ENCODE measurements at places on chromosomes 6 and 20.

GRCh38 chr6:66328200-66328599 is 621.2 kb upstream of the EYS start:
- no peak for DNase-seq

- no peak for DNase-seq
Measured at GRCh38 chr6:144156338-144156737, 6.0 kb downstream of the STX11 start.

GRCh38 chr6:68754681-68755213 is 119.7 kb downstream of the ADGRB3 start:
- DNase-seq = no peak

DNA sequence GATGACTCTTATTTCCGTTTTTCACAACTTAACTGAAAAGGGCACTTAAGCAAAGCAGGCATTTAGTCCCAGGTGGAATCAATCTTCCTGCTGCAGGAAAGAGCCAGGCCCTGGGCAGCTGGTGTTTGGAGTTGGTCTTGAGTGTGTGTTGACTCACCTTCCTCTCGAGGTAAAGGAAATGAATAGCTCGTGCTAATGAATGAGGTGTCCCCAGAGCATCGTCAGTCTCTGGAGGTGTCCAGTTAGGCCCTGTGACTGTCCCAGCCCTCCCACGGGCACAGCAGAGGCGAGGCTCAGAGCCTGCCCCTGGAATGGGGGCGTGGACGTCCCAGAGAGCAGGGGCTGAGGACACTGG is 277.7 kb downstream of the NRN1 start:
- DNase-seq = no peak

- DNase-seq = no peak
Measured at GRCh38 chr6:138977646-138978167, 10.3 kb downstream of the REPS1 start.

GRCh38 chr6:13074415-13075140 is 253.8 kb downstream of the TBC1D7 start:
- no peak for DNase-seq

DNA sequence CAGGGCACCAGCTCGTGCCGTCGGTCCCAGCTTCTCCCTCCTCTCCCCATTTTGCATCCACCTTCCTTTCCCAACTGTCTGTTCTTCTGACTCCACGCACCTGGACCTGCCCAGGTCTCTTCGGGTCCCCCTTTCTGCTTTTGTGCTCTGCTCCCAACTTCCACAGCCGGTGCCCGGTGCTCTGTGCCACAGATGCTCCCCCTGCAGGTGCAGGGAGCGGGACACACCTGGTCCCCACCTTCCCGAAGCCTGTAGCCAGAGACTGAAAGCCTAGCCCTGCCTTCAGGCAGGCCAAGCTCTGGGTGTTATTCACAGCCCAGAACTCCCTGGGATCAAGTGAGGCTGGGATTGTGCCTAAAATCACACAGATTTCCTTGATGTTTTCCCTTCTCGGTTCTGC is 24.6 kb upstream of the BMP7 start:
- DNase-seq = no peak

DNA sequence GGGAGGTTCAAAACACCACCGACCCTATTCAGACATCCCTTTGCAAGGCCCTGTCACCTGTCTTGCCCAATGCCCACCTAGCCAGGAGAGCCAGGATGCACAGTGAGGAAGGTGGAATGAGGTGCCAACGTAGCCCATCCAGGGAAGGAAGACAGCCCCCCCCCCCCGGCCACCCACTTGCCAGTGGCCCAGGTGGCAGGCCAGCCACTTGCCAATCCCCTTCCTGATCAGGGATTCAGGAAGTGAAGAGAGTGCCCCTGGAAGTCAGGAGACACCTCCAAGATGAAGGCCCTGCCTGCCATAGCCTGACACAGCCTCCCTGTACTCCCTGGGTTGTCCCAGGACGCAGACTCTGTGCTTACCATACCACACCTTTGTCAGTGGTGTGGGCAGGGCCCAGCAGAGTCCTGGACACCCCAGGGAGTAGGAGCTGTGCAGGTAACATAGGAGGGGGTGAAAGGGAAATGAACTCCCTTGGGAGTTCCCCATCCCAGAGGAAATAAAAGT is 54.7 kb downstream of the MRPL14 start:
- no peak for DNase-seq

GRCh38 chr6:33694401-33694931 is 17.0 kb downstream of the UQCC2 start:
- DNase-seq = peak; percentile 87

DNA sequence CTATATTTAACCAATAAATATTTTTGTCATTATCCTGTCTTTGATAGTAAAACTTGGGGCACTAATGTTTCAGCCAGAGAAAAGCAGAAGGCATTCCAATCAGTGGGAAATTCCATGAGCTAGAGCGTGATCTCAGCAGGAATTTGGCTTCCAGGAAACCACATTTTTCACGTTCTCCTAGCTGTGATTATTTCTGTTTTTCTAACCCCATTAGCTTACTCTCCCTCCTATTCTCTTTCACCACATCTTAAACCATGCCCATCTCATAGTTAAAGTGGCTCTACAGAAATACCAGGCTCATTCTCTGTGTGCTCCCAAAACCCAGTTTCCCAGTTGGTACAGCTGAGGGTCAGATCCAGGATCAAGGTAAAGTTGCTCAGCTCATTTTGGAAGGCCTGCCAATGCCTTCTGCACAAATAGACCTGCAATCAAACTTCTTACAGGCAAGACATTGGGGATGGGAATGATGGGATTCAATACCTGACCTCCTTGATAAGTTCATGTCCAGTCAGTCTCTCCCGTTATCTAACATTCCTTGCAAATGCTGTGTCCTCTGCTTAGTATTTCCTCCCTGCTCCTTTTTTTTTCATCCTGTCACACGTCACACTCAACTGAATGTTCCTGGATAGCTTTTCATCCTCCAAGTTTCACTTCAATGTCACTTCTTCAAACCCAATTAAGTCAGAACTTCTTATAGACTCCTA is 33.1 kb upstream of the TMEM30A start:
- no peak for DNase-seq

DNA sequence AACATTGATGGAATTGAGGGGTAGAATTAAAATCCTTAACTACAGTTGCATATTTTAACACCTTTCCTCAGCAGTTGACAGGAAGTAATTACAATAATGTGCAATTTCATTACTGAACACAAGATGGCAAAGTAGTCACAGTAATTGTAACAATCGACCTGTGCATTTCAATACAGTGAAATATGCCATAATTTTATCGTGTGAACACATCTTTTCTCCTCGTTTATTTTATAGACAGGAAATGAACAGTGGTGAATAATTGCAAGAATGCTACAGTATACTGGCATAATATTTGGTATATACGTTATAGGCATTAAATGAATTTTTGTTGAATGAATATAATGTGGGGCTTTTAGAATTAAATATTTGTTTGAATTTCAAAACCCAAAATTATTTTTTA is 25.0 kb downstream of the CYB5R4 start:
- DNase-seq = peak; percentile 79

DNA sequence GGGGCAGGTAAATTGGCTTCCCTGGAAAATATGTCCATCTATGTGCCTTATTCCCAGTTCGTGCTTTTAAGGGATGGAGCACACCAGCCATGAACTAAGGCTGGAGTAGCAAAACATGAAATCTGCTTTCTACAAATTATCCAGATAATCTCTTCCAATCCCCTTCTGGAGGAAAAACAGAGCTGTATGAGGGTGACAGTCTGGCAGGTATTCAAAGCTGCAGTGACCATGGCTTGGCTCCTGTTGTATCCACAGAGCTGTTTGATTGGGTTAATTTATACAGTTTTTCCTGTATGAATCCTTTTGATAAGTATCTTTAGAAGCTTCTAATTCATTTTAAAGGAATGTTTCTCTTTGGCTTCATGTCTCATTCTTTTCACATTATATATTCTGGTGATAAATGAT is 144.4 kb downstream of the AIG1 start:
- DNase-seq = no peak

- peak; percentile 89 for DNase-seq
Measured at GRCh38 chr6:162706232-162706631, 21.3 kb downstream of the PRKN start.

- no peak for DNase-seq
Measured at GRCh38 chr20:19024296-19025035, 188.0 kb upstream of the SLC24A3 start.

DNA sequence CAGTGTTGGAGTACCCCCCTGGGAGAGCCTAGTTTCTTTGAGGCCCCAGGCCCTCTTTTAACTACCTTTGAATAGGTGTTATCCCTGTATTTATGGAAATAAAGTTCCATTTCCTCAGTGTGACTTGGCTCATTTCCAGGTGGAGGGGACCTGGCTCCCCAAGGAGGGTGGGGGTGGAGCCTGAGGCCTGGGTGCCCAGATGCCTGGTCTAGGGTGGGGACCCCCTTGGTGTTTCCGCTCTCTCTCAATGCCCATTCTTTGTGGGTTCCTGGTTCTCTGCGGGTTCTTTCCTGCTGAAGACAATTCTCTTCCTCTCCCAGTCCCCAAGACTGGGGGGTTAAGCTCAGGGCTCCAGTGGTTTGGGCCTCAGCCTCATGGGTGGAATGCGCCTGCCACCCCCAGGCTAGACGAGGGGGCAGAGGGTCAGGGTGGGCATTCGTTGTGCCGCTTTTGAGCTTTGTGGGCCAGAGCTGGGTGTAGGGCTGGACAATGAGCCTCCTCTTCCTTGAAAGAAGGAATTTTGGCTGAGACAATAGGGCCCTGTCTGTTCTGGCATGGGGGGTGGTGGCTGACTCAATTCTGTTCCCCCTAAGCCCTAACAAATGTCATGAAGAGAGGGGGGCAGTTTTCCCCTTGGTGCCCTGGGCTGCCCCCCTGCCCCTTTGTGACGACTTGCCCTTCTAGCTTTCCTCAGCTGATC is 686 bp upstream of the EGFL8 start:
- DNase-seq = no peak

- DNase-seq = no peak
Measured at GRCh38 chr6:131999545-132000146, 48.5 kb upstream of the CCN2 start.

DNA sequence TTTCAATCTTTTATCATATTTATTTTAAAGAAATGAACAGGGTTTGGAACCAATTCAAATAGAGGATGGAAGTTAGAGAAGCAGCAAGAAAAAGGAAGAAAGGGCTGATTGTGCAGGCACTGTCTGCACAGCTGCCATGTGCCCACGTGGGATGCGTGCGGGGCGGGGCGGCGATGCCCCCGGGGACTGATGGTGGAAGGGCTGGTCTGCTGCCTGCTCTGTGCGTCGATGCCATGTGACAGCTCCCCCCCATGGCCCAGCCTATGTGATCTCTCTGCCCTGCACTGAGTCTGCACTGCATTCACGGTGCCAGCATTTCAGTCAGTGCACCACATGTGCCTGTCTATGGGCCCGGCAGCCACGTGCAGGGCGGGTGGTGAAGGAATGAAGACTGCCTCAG is 96.4 kb downstream of the IRF4 start:
- no peak for DNase-seq

DNA sequence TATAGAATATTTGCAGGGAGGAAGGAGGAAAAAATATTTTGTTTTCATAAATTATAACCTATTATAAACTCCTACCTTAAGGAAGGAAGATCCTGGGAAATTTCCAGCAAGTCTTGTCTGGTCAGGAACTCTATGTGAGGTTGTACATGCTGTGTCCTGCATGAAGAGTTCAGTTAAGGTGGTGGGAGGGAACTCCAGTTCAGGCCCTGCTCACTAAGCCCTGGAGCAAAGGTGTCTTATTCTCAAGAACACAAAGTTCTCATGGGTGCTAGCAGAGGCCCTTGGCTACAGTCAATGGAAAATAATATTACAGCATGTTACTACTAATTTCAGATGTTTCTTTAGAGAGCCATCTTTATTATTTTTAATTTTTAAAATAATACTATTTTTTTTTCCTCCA is 3.8 kb upstream of the OGFRL1 start:
- no peak for DNase-seq

DNA sequence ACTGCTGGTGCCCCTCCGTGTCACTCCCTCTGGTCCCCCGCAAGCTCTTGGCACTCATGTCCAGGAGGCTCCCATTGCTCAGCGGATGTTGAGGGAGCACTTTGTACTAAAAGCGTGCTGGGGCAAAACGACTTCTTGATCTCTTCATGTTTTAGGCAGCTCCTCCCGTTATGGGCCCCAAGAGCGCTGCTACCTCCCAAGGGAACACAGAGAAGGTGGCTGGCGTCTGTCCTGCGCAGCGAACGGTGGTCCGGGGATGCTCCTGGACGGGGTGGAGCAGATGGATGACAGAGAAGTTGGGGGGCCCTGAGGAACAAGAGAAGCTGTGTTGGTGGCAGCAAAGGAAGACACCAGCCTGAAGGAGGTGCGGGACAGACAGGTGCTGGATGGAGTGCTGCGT is 99.8 kb downstream of the TMEM242 start:
- no peak for DNase-seq

DNA sequence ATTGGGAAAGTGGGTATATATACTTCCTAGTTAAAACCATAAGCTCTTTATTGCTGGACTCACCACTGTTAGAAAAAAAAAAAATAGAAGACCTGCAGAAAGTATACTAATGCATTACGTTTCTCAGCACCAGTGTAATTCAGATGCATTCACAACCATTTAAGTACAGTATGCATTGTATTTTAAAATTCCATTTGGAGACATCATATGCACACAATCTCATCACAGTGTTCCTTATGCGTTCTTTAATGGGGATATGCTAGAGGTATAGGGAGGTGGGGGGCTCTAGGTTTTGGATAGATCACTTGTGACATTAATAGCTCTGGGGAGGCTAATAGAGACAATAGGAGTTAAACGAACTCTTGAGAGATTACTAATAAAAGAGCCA is 9.4 kb downstream of the TFAP2A start:
- no peak for DNase-seq

DNA sequence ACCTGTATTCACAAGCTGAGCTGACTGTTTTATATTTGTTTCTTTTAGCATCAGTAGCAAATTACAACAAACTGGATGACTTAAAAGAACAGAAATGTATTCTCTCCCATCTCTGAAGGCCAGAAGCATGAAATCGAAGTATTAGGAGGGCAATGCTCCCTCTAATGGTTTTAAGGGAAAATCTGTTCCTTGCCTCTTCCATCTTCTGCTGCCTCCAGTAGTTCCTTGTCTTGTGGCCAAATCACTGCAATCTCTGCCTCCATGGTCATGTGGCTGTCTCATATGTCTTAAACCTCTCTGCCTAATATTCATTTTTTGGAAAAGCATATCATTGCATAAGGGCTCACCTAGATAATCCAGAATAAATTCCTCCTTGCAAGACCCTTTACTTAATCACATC is 25.2 kb upstream of the ASCC3 start:
- DNase-seq = no peak

- no peak for DNase-seq
Measured at GRCh38 chr6:115712291-115712961, 348.3 kb downstream of the FRK start.
